ENCODE measurements at places on chromosomes 7 and 10.

DNA sequence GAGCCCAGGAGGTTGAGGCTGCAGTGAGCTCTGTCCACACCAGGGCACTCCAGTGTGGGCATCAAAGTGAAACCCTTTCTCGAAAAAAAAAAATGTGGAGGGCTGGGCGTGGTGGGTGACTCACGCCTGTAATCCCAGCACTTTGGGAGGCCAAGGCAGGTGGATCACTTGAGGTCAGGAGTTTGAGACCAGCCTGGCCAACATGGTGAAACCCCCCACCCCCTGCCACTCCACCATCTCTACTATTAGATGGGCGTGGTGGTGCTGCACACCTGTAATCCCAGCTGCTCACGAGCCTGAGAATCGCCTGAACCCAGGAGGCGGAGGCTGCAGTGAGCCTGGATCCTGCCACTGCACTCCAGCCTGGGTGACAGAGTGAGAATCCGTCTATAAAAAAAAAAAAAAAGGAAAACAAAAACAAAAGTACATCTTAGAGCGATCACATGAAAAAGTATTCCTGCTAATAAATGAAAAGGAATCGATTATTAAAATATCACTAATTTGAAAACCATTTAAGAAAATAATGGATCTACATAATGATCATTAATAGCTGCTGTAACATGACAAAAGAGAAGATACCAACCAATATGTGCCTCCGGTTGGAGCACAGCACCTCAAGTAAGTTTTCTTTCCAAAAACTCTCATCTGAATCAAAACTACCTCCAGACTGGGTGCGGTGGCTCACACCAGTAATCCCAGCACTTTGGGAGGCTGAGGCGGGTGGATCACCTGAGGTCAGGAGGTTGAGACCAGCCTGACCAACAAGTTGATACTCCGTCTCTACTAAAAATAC, 4.9 kb downstream of the HNRNPF start:
- DNase-seq, result no peak

- no peak for DNase-seq
Observed at GRCh38 chr7:50393547-50394252, 56.5 kb downstream of the FIGNL1 start.

GRCh38 chr7:23373151-23374004, 74.2 kb downstream of the MALSU1 start:
- DNase-seq, result no peak

- no peak for DNase-seq
Observed at GRCh38 chr10:69376662-69377061, 40.1 kb downstream of the TACR2 start.

DNA sequence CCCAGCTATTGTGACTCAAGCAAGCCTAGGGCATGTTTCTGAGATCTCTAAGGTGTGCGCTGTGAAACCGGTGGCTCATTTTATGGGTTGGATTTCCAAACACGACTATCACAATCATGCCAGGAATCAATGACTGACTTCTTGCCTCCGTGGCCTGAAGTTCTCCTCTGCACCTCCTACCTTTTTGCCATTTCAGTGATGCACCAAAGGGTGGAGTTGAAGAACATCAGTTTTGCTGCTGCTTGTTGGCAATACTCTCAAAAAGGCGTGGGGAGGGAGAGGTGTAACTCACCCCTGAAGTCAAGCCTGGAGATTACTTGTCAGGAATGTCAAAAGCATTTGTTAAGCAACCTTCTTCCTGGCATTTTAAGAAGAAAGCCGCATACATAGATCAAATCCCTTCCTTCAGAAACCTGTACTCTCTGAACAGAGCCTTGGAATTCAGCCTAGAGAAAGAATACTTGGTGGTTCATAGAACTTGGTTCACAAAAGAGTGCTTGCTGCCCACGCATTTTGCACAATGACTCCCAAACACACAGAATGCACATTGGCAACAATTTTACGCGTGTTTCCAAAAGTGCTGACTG, 41.0 kb downstream of the KIAA1217 start:
- no peak for DNase-seq

DNA sequence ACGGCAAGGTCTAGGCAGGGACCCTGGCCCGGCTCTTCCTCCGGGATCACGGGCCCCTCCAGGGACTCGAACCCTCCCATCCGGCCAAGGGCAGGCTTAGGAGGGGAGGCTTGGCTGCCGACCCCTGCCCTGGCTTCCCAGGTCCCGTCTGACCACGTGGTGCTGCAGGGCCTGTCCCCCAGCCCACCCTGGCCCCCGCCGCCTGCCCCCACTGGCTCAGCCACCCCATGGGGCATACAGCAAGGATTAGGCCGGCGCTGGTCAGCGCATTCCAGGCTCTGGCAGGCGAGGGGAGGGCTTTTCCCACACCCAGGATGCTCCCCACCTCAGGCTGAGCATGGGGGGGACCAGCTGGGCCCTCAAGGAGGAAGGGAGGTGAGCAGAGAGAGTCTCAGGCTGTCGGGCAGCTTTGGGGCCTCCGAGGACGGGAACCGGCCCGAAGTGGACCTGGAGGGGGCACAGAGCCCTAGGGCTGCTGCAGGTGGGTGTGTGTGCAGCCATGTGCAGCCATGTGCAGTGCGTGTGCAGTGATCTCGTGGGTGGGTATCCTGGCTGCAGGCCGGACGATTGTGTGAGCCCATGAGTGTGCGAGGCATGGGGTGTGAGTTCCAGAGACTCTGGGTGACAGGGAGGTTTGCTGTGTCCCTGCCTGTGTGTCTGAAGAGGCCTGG, 713 bp upstream of the GRIFIN start:
- DNase-seq, result no peak

DNA sequence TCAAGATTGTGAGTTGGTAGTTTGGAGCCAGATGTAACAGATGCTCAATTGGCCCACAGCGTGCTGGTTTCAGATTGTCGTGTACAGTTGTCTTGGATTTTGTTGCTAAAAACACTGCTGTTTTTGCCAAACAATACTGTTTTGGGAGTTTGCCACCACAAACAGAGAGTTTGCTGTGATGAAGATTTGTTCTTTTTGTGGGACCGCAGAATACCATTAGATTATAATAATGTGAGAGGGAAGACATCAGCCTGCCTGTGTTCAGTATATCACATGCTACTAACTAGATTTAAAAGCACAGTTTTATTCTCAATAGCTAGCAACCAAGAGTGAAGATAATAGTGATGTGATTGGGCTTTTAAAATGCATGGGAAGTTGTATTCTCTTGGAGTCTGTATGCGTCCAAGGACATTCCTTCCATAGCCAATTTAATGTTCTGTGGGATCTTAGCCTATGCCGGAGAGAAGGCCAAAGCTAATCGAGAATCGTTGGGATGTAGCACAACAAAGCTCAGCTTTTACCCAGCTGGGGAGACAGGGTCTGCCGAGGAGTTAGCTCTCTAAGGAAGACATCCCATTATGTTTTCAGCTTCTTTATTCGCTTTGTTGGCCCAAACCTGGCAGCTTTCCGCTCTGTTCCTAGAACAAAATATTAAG, 18.7 kb upstream of the ITGA8 start:
- DNase-seq, result no peak

DNA sequence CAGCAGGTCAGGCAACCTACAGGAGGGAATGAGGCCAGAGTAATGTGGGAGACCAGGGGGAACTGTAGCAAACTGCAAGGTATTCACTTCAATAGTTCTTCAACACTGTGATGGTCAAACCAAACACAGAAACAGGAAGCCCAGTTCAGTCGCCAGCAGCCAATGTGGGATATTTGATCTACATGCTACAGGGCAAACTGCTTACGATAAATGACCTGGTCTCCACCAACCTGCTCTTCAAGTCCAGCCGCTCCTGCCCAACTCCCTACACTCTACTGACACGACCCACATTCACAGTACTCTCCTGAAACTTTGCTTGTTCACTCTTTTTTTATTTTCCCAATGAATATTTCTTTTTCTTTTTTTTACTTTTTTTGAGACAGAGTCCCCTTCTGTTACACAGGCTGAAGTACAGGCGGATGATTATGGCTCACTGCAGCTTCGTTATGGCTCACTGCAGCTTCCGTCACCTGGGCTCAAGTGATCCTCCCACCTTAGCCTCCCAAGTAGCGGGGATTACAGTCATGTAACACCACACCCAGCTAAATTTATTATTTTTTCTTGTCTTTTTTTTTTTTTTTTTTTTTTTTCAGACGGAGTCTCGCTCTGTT, 42.1 kb downstream of the MDH2 start:
- no peak for DNase-seq

DNA sequence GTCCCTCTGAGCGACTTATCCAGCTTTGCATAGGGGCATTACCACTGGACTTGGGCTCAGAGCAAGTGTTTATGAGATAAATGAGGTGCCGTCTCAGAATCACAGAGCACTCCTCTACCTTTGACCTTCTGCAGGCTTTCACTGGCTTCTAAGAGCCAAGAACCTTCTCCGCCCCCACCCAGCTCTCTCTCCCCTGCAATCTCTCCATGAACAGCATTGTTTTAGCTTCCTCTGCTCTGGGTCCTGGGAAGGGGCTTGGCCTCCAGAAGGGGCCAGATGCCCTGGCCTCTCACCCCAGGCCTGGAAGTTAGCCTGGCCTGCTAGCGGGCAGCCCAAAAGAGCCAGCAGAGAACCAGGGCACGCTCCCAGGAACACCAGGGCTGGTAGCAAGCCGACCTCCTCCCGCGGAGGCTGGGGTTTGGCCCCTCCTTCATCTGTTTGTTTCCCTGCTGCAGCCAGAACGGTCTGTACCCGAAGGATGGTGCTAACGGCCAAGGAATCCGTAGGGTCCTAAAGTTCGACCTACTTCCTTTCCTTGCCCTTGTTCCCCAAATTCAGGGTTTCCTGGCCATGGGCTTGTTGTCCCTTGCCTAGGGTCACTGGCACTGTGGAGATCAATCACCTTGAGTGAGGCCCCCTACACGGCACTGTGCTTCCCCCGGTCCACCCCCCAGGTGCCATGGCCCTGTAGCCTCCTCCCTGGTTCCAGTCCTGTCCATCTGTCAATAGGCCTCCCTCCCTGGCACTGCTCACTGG, 18.7 kb upstream of the DDIT4 start:
- DNase-seq, result no peak

- no peak for DNase-seq
Observed at GRCh38 chr10:87896216-87896615, 32.8 kb downstream of the PTEN start.

GRCh38 chr7:65974191-65974801, 7.7 kb downstream of the GUSB start:
- DNase-seq, result no peak

GRCh38 chr10:131851346-131851745, 49.5 kb upstream of the PPP2R2D start:
- no peak for DNase-seq

- DNase-seq, result no peak
Observed at GRCh38 chr7:75575488-75576121, 83.5 kb downstream of the SPDYE5 start.

GRCh38 chr7:96921231-96921630, 84.1 kb upstream of the DLX6 start:
- no peak for DNase-seq

DNA sequence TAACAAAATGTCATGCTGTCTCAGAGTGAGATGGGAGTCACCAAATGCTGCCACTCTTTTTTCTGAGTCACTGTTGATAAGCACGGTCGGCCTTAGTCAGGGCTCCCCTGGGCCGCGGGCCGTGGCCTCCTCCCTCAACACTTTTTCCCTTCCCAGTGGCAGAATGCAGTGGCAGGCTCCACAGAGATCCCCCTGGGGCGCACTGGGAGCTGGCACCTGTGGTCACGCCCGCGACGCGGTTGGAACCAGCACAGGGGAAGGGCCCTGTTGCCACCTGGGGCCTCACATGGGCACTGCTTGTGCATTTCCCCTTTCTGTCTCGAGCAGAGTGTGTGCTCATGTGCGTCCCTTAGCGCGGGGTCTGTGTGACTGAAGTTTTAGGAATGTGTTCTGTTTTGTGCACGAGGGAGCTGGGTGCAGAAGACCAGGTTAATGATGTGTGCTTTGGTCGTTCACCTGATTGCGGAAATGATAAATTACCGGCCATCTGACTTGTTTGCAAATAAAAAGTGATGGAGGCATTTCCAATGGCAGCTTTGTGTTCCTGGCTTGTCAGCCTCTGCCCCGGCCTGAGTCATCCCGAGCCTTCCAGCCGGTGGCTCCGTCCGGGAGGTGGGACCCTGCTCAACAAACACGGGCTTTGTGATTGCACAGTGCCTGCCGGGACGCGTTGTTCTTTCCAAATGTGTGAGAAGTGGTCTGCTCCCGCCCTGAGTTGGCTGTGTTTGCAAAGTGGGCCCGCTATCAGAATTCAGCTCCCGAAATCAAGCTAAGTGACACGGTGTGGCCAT, 100.7 kb downstream of the NKX6-2 start:
- no peak for DNase-seq
